ENCODE measurements at places on chromosomes 4 and X. TPM values are rescaled to one million over a fixed set of nuclear protein-coding genes. Genes with fewer than 3 reads are reported as not detected.

DNA sequence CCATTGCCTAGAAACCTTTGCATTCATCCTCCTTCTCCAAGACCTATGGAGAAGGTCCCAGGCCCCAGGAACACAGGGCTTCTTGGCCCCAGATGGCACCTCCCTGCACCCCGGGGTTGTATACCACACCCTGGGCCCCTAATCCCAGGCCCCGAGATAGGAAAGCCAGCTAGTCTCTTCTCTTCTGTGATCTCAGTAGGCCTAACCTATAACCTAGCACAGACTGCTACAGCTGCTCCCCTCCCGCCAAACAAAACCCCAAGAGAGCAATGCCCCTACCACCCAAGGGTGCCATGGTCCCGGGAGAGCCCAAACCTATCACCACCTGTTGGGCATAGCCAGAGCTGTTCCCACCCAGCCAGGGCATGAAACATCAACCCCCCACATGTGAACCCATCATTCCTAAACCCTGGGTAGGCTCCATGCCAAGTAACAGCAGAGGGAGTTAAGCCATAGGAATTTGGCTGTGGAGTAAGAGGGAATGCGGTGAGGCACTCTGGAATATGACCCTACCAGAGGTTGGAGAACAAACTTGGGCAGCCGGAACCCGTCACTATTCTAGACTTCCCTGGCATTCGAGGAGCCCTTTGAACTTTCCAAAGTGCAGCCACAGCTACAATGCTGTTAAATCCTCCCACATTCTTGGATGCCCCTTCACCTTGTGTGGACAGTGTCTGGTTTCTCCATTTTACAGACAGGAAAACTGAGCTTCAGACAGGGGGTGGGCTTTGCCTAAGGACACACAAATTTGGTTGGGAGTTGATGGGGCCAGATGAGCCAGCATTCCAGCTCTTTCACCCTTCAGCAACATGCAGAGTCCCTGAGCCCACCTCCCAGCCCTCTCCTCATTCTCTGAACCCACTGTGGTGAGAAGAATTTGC is 10.9 kb upstream of the SASH3 start:
- H3K4me3 ChIP-seq = no peak overlapping the region
- no peak overlapping the region for H3K27ac ChIP-seq
- H3K27me3 ChIP-seq = no peaks in the 10 kb centered on the region
- DNase-seq = no peak
- no peaks in the 10 kb centered on the region for H3K36me3 ChIP-seq
- no peaks in the 10 kb centered on the region for H3K4me1 ChIP-seq

GRCh38 chr4:121219227-121219626 is 55.1 kb upstream of the TNIP3 start:
- H3K36me3 ChIP-seq = no peaks in the 10 kb centered on the region
- no peak overlapping the region for H3K27ac ChIP-seq
- no peak for DNase-seq
- H3K27me3 ChIP-seq = no peaks in the 10 kb centered on the region

DCLK2 gene
- total RNA-seq = 3.4 TPM

- no peak overlapping the region for H3K4me3 ChIP-seq
- H3K27me3 ChIP-seq = peaks cover 8% of the 10 kb centered on the region
- peak; percentile 77 for DNase-seq
- H3K36me3 ChIP-seq = no peaks in the 10 kb centered on the region
- H3K4me1 ChIP-seq = no peaks in the 10 kb centered on the region
- no peak overlapping the region for H3K27ac ChIP-seq
These were observed 52.5 kb downstream of the LINC00632 start for GRCh38 chrX:140762061-140762460.

DNA sequence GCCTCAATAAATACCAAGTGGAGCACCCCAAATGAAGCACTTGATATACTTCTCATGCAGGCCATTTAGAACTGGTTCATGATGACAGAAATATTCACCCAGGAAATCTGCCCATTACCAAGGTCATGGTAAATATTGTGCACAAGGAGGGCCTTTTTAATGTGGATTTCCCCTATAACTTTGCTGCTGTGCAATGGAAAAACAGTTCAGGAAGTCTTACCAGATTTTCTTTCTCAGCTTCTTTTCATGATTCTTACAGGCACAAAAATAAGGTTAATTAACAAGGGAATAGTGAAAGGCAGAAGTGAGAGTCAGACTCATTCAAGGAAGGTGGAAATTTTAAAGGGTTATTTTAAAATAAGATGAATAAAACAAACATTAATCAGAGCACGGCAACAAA is 904.3 kb upstream of the GRIA3 start:
- H3K27me3 ChIP-seq = no peaks in the 10 kb centered on the region
- H3K27ac ChIP-seq = no peak overlapping the region
- no peaks in the 10 kb centered on the region for H3K4me1 ChIP-seq
- DNase-seq = no peak

DNA sequence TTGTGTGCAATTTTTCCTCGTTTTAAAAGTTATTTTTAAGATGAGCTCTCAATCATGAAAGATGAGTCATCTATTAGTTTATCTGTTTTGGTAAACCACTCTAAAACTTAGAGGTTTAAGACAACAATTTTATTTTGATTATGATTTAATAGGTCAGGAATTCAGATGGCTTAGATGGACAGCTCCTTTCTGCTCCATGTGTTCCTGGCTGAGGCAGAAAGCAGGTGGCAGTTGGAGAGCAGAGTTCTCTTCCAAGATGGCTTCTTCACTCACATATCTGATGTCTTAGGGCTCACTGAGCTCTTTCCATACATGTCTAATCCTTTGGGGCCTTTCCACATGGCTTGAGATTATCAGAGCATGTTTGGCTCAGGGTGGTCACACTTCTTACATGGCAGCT is 48.3 kb upstream of the GRPR start:
- no peaks in the 10 kb centered on the region for H3K27me3 ChIP-seq
- H3K4me3 ChIP-seq = no peak overlapping the region
- no peaks in the 10 kb centered on the region for H3K36me3 ChIP-seq
- H3K4me1 ChIP-seq = no peaks in the 10 kb centered on the region

DNA sequence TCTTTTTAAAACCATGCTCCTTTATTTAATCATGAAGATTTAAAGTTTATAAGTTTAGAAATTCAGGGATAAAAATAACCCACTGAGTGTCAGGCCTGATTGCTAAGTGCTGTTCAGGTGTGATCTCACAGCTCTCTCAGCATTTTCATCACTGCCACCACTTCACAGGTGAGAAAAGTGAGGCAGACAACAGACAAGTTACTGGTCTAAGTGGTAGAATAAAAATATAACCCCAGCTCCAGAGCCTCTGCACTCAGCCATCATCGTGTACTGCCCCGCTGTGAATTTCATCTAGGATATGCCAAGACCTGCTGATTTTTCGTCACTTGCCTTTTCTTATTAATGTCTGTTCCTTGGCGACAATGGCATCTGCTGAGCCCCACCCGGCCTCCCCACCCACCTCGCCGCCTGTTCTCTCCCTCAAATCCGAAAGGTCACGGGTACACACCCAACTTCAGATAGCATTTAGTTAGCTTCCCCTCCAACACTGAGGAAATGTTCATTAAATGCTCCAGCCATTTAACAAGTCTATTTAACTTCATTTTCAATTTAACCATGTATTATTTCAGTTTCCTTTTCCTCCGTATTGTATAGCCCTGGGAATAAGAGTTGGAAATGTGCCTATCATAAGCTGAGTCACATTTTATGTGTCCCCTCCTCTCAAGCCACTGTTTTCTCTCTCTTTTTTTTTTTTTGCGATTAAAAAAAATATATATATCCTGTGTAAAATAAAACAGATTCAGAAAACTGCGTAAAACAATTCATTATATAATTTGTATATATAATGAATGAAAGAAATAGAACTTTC is 236.5 kb downstream of the CBR4 start:
- no peaks in the 10 kb centered on the region for H3K36me3 ChIP-seq
- DNase-seq = no peak
- no peak overlapping the region for H3K4me3 ChIP-seq
- no peaks in the 10 kb centered on the region for H3K4me1 ChIP-seq
- H3K27ac ChIP-seq = no peak overlapping the region

VSIG1 gene
- total RNA-seq = 1.4 TPM

Measured in kidney (tissue), 22 donors.